ENCODE measurements at places on chromosomes 2 and 18. TPM values are rescaled to one million over a fixed set of nuclear protein-coding genes. Genes with fewer than 3 reads are reported as not detected.

- H3K4me3 ChIP-seq: no peak overlapping the region
- H3K36me3 ChIP-seq: no peaks in the 10 kb centered on the region
- H3K27me3 ChIP-seq: no peaks in the 10 kb centered on the region
- DNase-seq: no peak
- H3K27ac ChIP-seq: no peak overlapping the region
These were observed 711.4 kb upstream of the ACVR2A start for GRCh38 chr2:147133286-147133908.

DNA sequence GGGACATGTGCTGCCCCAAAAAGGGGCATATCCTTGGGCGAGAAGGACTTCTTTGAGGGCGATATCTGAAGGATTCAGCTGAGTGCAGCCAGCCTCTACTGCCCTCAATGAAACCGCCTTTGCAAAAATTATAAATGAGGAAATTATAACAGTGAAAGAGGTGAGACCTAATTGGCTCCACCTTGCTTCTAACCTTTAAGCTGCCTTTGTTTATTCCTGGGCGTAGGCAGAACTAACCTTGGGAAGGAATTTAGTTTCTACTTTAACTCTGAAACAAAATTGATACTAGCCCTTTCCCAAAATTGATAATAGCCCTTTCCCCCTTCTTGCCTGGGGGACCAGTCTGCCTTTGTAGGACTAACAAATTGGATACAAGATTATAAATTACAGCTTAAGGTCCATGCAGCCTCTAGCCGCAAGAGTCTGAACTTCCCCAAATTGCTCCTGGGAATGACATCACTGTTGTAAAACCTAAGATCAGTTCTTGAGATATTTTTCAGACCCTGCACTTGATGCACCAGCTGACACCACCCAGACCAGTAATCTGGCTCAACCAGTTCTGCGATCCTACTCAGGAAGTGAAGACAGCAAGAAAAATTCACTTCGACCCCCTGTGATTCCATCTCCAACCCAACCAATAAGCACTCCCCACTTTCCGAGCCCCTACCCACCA lies 36.0 kb upstream of the ASAP2 start:
- H3K4me1 ChIP-seq: peaks cover 9% of the 10 kb centered on the region
- no peaks in the 10 kb centered on the region for H3K27me3 ChIP-seq
- no peaks in the 10 kb centered on the region for H3K36me3 ChIP-seq
- no peak overlapping the region for H3K27ac ChIP-seq
- no peak for DNase-seq

DNA sequence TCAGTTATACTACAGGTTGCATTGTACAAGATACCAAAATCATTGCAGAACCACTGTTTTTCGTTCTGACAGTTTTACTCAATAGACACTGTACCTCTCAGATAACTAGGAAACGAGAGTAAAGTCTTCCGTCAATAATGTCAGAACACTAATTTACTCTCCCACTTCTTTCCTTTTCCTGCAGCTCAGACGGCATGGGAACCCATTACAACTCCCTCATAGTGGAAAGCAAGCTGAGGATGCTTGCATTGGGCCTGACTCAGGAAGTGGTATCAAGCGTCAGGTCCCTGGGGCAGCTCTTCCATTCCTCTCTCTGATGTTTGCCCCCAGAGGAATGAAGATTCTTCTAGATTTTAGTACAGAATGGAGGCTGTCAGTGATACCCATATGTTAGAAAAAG lies 23.9 kb upstream of the FHL2 start:
- no peaks in the 10 kb centered on the region for H3K27me3 ChIP-seq
- no peaks in the 10 kb centered on the region for H3K36me3 ChIP-seq
- no peak for DNase-seq
- peaks cover 9% of the 10 kb centered on the region for H3K4me1 ChIP-seq

Gene DYNAP
- total RNA-seq: not detected

DNA sequence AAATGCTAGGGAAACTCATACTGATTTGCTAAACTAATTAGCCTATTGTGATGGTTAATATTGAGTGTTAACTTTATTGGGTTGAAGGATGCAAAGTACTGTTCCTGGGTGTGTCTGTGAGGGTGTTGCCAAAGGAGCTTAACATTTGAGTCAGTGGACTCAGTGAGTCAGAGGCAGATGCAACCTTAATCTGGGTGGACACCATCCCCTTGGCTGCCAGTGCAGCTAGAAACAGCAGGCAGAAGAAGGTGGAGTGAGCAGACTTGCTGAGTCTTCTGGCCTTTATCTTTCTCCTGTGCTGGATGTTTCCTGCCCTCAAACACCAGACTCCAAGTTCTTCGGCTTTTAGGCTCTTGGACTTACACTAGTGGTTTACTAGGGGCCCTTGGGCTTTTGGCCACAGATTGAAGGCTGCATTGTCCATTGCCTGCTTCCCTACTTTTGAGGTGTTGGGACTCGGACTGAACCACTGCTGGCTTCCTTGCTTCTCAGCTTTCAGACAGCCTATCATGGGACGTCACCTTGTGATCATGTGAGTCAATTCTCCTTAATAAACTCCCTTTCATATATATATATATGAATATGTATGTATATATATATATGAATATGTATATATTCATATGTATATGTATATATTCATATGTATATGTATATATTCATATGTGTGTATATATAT lies 69.7 kb downstream of the RPRM start:
- DNase-seq: no peak
- H3K27me3 ChIP-seq: no peaks in the 10 kb centered on the region
- H3K27ac ChIP-seq: no peak overlapping the region
- H3K36me3 ChIP-seq: no peaks in the 10 kb centered on the region
- no peak overlapping the region for H3K4me3 ChIP-seq
- H3K4me1 ChIP-seq: no peaks in the 10 kb centered on the region

DNA sequence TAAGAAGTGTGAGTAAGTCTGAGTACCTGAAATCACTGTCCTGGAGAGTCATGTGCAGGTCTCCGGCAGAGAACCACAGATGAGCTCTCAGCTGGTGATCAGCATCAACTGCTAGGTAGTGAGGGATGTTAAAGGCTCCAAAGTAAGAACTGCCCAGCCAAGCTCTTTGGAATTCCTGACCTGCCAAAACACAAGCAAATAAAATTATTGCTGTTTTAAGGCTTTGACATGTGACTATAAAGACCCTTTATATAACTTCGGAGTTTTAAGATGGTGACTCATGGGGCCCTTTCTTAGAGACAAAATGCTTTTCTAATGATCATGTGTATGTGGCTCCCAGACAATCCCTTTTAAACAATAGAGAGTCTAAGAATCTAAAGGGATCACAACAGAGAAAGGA lies 855.7 kb downstream of the TRIB2 start:
- no peak overlapping the region for H3K4me3 ChIP-seq
- H3K27ac ChIP-seq: no peak overlapping the region
- H3K27me3 ChIP-seq: no peaks in the 10 kb centered on the region
- no peak for DNase-seq

Measured in vagina (tissue), 2 donors.